ENCODE measurements at places on chromosomes 11 and 22.
A peak's percentile ranks its signal among the peaks of the same experiment; 100 is the strongest.

GRCh38 chr22:29219881-29220670 is 14.4 kb downstream of the EMID1 start:
- no peak for DNase-seq

DNA sequence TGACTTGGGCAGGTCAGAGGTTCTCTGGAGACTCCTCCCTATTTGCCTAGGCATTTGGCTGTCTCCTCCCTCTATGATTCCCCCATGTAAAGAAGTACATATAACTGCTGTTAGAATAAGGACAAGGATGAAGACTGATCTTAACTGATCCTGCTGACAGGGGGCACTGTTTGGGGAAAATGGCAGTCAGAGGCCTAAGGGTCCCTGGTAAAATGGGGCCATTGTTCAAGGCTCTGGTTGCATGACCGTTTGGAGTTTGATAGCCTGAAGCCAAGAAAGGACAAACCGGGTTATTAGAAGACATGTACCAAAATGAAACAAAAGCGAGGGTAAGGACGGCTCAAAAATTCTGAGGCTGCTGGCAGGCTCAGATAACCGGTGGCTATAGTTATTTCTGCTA is 712.2 kb downstream of the NTM start:
- no peak for DNase-seq

GRCh38 chr11:12241971-12242672 is 131.7 kb downstream of the MICAL2 start:
- no peak for DNase-seq

DNA sequence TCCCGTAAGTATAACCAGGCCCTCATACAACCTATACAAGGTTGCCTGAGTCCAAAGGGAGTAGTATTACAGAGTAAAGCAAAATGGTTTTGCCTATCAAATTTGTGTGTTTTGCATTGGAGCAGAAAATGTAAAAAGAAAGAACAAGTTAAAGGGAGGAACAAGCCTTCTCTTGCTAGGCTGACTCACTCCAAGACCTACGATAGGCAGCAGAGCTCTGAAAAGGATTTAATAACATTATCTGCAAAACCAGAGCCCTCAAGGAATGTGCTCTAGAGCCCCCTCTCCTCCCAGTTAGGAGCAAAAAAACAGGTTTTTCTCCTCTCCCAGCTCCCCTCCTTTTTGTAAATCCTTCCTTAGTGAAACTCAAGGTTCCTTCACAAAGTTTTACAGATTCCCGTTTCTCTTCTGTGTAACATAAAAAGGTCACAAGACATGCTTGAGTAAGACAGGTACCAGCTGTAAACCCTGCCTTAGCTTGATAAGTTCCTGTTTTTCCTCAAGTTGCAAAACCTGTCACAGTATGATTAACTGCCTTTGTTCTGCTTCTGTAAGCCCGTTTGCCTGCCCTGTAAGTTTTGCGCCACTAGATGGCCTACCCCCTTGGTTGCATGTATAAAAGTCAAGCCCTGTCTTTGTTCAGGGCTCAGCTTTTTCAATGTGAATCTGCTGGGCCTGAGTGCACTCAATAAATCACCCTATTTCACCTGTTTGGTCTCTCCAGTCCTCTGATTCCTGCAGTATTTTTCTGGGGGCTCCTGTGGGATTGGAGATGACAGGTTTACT is 498.2 kb downstream of the KCNA4 start:
- no peak for DNase-seq

DNA sequence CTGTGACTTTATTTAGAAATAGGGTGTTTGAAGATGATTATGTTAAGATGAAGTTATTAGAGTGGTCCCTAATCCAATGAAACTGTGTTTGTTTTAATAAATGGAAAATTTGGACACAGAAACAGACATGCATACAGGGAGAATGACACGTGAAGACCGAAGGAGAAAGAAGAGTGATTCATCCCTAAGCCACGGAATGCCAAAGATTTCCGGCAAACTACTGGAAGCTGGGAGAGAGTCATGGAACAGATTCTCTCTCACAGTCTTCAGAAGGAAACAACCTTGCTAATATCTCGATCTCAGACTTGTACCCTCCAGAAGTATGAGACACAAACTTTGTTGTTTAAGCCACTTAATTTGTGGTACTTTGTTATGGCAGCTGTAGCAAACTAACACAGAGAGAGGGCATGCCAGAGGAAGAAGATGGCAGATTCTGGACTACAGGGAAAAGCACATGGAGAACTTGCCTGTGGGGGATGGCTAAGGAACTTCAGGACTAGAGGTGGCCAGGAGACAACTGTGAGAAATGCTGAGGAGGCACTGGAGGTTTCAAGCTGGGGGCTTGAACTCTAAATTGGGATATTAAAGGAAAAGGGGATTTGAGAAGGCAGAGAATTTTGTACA is 733.5 kb upstream of the CCDC90B start:
- DNase-seq, result no peak

GRCh38 chr22:23068832-23069385 is 1.4 kb upstream of the GNAZ start:
- peak; percentile 32 for DNase-seq

DNA sequence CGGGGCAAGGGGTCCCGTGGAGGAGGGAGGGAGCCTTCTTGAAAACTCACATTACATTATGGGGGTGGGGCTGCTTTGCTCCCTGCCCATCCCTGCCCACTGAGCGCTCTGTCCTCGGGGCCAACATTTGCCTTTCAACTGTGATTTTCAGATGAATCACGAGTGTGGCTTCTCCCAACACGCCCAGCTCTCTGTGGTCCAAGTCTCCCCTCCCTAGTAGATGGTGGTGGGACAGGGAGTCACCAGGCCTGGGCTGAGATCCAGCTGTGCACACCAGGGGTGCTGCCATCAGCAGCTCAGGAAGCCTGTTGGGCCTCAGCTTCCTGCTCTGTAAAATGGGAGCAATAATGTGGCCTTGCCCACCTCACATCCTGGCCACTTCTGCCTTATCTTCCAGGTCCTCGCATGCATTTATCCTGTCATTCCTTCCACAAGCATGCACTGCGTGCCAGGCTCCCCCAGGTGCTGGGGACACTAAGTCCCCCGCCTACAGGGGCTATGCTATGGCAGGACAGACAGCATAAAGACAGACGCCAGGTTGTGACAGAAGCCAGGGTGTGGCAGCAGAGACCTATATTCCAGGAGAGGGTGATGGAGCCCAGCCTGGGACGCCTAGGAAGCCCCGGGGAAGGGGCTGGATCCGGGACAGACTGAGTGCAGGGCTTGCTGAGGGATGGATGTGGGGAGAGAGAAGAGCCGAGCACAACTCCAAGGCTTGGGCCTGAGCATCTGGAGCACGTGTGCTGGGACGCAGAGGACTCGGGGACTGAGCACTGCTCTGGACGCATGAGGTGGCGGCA is 30.5 kb downstream of the NFAM1 start:
- no peak for DNase-seq

GRCh38 chr11:74773476-74773875 is 24.8 kb downstream of the RNF169 start:
- DNase-seq, result no peak

DNA sequence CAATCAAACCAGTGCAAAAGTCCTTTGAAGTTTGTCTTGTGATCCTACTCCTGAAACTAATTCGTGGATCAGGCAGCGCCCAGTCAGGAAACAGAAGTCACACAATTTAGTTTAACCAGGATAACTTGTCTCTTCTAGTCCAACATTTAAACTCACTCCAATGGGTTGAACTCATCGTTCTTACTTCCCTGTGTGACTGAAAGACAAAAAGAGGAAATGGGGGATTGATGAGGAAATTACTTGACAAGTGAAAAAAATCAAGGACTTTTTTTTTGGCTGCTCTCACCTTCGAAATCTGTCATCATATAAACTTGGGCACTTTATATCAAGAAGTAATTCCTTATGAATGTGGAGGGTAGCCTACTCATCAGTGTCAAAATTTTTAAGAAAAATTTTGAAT is 78.4 kb downstream of the HSD17B12 start:
- DNase-seq, result no peak

GRCh38 chr22:46584081-46584921 is 35.9 kb upstream of the GRAMD4 start:
- no peak for DNase-seq

GRCh38 chr22:43230971-43231723 is 44.2 kb upstream of the TTLL12 start:
- DNase-seq, result peak; percentile 74

DNA sequence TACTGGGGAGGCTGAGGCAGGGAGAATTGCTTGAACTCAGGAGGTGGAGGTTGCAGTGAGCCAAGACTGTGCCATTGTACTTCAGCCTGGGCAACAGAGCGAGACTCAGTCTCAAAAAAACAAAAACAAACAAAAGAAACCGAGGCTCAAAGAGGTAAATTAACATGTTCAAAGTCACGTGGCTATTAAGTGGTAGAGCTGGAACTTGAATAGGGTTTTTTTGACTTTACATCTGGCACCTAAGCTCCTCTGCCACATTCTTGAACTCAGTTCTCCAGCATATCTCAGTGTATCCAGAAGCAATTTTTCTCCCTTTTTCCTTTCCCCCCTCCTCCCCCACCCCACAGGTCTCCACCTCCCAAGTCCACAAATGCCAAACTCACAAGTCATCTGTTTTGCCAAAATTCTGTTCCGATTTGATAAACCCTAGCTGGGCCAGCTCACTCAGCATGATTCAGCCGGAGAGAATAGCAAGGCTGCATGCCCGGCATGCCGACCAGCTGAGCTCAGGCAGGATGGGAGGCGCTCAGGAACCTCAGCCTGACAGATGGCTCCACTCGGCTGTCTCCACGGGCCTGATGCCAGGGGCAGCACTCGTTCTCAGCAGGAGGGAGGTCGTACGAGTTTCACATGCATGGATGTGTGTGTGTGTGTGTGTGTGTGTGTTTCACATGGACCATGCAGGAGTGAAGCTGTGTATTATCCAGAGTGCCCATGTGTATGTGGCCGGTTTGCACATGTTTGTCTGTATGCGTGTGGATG is 63.2 kb upstream of the RRAS2 start:
- DNase-seq, result peak; percentile 90

- no peak for DNase-seq
These were observed 14.6 kb upstream of the DKK3 start for GRCh38 chr11:12023015-12023414.

GRCh38 chr22:17772249-17772957 is 1.9 kb downstream of the BID start:
- no peak for DNase-seq

GRCh38 chr22:43315687-43316217 is 27.4 kb downstream of the SCUBE1 start:
- no peak for DNase-seq

DNA sequence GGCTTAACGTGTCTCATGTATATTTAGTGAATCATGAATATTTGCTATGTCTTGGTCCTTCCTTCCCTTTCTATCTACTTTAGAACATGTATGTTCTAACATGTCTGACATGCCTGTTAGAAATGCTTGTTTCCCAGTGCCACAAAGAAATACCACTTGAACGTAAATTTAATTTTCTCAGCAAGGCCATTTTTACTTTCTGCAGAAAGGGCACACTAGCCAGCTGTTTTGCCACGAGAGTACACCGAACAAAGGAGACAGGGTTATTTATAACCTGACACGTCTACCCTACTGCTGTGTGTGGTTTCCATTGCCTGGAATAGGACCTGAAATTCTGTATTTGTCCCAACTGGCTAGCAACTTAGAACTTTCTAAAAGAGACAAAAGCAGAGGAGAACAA is 7.4 kb upstream of the ZBTB44 start:
- DNase-seq, result no peak

GRCh38 chr11:123255909-123256308 is 60.9 kb upstream of the CLMP start:
- peak; percentile 55 for DNase-seq

DNA sequence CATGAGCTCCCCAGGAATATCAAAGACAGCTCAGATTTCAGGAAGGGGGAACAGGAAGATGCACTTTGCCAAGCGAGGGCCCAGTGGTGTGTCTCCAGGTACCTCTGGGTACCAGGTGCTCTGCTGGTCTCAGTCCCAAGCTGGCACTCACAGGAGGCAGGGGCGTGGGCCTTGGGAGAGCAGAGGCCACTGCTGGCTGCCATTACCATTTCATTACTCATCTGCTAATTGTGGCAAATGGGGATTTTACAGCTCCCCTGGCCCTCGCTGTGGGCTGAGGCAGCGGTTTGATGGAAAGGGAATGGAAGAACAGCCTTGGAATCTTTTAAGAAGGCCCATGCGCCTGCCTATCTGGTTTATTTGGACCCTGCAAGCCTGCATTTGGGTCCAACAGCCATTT is 192.0 kb upstream of the NAV2 start:
- no peak for DNase-seq

DNA sequence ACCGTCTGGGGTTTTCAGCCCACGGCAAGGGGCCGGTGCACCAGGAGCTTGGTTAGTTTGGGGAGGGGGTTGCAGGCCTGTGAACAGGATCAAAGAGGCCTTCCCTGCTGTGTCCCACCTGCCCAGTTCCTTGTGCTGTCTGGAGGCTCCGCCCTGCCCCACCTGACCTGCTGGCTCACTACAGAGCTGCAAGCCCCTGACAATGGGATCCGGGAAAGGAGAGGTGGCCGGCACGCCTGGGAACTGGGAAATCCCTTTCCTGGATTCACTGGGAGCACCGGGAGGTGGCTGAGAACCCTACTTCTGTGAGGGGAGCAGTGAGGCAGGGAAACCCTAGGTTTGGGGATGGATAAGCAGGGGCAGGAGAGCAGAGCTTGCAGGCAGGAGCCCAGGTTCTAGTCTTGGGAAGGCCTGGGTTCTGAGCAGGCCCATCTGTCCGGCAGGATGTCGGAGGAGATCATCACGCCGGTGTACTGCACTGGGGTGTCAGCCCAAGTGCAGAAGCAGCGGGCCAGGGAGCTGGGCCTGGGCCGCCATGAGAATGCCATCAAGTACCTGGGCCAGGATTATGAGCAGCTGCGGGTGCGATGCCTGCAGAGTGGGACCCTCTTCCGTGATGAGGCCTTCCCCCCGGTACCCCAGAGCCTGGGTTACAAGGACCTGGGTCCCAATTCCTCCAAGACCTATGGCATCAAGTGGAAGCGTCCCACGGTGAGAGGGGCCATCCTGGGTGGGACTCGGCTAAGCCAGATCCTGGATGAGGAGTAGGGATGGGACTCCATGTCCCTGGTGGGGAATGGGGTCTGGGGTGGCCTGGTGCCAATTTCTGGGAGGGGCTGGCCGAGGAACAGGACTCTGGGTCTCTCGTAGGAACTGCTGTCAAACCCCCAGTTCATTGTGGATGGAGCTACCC is 786 bp downstream of the CAPN1 start:
- peak; percentile 56 for DNase-seq

DNA sequence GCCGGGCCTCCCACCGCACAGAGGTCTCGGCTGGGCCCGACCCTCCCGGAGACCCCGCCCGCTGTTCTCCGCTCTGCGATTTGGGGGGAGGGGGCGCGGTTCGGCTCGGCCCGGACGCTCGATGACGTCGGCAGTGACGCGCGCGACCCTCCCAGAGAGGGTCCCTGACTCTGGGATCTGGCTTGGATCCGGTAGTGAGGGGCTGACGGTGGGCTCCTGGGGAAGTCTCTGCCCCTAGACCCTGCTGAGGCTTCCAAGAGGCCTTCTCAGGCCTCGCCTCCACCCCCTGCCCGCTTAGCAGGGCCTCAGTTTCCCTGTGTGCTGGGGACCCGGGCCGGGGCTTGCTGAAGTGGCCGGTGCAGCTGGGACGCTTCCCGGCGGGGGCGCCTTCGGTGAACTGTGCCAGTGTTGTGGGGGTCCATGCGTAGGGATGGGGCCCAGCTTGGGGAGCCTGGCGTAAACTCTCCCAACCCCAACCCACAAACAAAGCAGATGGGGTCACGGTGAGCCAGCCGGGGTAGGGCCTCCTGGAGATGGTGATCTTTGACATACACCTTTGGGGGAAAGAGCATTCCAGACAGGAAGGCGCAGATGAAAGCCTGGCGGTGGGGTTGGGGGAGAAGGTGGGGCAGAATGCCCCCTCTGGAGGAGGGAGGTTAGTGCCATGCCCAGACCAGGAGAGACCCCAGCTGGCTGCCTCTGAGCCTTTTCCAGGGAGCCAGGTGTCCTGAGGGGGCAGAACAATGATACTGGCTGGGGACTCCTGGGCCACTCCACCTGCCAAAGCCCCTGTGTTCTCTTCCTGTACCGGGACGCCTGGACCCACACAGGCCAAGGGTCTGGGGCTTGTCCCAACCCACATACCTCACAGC is 1.0 kb downstream of the B4GALNT4 start:
- DNase-seq, result peak; percentile 61
